ENCODE measurements at places on chromosomes 1 and 21. TPM values are rescaled to one million over a fixed set of nuclear protein-coding genes. Genes with fewer than 3 reads are reported as not detected.
A peak's percentile ranks its signal among the peaks of the same experiment; 100 is the strongest.

DNA sequence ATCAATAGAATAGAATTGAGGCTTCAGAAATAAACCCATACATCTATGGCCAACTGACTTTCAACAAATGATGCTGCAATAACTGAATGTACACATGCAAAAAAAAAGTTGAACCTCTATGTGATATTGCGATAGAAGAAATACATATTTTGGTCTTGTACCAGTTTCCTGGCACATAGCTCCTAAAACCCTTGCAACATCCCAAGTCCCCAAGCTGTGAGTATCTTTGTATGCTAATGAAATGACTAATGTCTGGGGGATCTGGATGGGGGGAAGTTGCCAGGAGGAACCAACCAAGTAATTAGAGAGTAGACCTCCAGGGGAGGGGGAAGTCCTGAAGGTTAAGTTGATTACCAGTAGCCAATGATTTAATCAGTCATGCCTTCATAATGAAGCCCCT, 24.4 kb downstream of the BLZF1 start:
- no peak for DNase-seq

DNA sequence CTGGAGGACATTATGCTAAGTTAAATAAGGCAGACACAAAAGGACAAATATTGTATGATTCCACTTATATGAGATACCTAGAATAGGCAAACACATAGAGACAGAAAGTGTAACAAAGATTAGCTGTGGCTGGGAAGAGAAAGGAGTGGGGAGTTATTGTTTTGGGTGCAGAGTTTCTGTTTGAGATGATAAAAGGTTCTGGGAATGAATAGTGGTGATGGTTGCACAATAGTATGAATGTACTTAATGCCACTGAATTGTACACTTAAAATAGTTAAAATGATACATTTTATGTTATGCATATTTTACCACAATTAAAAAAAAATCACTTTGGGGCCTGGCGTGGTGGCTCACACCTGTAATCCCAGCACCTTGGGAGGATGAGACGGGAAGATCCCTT, 21.2 kb upstream of the ERO1B start:
- DNase-seq = no peak

IFI44 gene
- 51.3 TPM for total RNA-seq

DNA sequence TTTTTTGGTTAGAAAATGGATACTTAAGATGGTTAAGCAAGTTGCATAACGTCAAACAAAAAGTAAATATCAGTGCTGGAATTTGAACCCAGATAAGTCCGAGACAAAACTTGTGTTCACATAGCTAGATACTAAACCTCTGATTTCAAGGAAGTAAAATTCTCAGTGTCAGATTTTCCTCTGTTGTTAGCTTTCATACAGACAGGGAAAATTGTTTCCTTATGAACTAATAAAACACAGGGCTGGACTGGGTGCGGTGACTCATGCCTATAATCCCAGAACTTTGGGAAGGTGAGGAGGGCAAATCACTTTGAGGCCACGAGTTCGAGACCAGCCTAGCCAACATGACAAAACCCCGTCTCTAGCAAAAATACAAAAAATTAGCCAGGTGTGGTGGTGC, 51.3 kb downstream of the PCNX2 start:
- no peak for DNase-seq

NHLH2 gene
- total RNA-seq = 1.3 TPM

GRCh38 chr1:6211731-6212130, 5.8 kb downstream of the RNF207 start:
- no peak for DNase-seq

GRCh38 chr1:224565186-224565585, 50.9 kb upstream of the CNIH3 start:
- DNase-seq = peak; percentile 49

GRCh38 chr1:154129391-154129970, 25.4 kb downstream of the NUP210L start:
- DNase-seq = no peak

DNA sequence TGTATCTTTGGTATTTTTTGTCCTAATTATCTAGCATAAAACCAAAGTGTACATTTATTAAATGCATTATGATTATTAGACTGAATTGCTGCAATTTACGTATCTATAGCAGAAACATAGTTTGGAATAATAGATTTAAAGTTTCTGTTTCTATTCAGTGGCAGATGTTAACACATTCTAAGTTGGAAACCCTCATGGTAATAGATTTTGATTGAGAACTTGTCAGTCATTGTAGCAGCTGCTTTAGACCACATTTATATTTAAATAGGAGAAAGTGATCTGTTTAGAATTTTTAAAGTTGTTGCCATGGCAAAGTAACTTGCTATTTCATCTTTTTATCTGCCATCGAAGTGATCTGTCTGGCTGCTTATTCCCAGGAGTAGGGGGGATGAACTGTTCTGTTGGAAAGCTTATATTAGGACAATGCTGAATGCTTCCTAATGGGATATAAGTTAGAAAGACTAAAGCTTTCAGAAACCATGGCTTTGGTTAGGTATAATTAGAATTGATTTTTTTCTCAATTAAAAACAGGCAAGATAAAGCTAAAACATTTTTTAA, 61.6 kb downstream of the HS2ST1 start:
- DNase-seq = no peak

ITPKB gene
- total RNA-seq = 32.4 TPM

CLDN14 gene
- not detected for total RNA-seq

GRCh38 chr1:53294567-53294966, 33.3 kb downstream of the LRP8 start:
- no peak for DNase-seq

TENT5C gene
- 16.7 TPM for total RNA-seq

- DNase-seq = no peak
These were observed 283.6 kb upstream of the C1orf105 start for GRCh38 chr1:172136925-172137324.

- no peak for DNase-seq
These were observed 95.3 kb downstream of the ABCA4 start for GRCh38 chr1:94025383-94026340.

DNA sequence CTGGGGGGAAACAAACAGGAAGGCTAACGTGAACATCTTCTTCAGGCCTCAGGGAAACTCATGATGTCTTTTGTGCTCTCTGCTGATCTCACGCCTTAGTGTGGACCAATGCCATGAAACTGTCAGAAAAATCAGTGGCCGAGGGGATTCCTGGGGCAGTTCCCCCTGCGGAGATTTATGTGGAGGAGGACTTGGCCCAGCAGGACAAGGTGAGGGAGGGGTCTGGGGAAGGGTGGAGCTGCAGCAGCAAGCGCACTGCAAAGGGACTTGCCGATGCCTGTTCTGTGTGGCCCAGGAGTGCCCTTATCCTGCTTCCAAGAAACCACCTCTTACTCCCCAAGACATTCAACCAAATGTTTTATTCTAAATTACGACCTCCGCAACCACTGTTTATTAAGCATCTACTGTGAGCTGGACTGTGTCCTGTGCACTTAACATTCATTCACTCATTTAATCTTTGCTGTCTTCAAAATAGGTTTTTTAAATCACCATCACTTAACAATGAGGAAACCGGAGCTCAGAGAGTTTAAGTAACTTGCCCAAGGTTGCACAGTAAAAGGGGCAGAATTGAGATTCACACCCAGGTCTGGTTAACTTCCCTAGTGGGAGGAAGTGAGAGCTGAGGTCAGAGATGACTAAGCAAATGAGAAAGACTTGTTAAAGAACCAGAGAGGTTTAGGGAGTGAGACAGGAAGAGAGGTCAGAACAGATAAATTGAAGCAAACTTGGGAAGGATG, 49.7 kb downstream of the FHAD1 start:
- no peak for DNase-seq

- no peak for DNase-seq
These were observed 330.2 kb downstream of the S1PR1 start for GRCh38 chr1:101566883-101567538.

DNA sequence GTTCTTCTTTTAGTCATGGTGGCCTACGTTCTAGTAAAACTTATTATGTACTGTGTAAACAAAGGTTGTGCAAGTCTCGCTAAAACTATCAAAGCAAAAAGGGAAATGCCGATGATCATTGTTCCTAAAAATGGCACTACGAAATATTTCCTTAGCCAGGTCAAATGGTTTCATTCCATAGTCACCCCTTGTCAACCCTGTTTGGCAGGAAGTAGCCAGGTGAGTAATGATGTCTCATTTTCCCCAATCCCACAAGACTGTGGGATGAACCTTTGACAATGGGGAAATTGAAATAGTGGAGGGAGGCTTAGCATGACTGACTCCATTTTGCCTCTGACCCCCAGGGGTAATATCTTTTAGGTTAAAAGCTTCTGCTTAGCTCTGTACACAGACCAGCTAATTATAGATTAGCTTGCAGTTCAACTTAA, 5.6 kb upstream of the REN start:
- no peak for DNase-seq

DNA sequence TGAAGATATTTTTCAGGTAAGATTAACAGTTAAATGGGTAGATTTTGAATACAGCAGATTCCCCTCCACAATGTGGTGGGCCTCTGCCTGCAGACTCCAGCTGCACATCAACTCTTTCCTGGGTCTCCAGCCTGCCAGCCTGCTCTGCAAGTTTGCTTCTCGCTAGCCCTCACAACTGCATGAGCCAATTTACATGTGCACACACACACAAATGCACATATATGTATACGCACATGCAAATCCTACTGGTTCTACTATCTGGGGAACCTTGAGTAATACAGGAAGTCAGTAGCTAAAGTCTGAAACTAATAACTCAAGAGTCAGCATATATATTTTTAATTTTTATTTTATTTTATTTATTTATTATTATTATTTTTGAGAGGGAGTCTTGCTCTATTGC, 34.8 kb upstream of the QSOX1 start:
- DNase-seq = no peak

GRCh38 chr1:89881415-89882058, 60.7 kb downstream of the LRRC8D start:
- DNase-seq = no peak

DNA sequence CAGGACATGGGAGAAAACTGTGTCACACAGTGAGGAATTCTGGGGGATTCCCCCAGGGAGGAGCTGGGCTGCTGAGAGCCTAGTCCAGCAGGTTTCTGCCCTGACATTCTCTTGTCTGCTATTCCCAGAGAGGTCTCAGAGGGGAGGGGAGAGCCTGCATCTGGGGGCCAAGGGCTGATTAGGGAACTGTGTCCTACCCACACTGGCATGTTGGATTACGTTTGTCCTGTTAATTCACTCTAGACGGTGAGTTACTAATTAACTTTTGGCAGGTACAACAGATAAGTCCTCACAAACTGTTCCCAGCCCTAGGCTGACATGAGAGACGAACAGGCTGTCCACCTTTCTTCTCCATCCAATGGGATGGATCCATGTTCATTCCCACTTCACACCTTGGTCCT, 2.6 kb upstream of the SH3BGRL3 start:
- DNase-seq = no peak

- DNase-seq = no peak
These were observed 99.1 kb upstream of the ZNF644 start for GRCh38 chr1:91120936-91121335.

GRCh38 chr1:29521438-29521715, 285.1 kb downstream of the PTPRU start:
- DNase-seq = no peak

DNA sequence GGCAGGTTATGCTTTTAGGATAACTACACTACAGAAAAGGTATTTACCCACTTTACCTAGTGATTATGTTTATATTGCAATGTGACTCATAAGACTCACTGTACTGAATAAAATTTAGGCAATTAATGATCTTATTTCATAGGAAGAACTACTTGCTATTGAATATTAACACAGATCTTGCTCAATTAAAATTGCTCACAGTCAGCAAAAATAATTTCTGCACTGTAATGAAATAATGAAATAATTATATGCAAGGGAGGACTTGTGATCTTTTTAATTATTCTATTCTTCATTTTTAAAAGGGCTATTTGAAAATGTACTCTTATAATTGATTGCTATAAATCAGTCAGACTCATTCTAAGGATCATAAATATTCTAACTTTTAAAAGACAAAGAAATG, 48.0 kb upstream of the FOXD3 start:
- DNase-seq = no peak

GRCh38 chr1:10874351-10874750, 77.9 kb upstream of the CASZ1 start:
- DNase-seq = no peak

DNA sequence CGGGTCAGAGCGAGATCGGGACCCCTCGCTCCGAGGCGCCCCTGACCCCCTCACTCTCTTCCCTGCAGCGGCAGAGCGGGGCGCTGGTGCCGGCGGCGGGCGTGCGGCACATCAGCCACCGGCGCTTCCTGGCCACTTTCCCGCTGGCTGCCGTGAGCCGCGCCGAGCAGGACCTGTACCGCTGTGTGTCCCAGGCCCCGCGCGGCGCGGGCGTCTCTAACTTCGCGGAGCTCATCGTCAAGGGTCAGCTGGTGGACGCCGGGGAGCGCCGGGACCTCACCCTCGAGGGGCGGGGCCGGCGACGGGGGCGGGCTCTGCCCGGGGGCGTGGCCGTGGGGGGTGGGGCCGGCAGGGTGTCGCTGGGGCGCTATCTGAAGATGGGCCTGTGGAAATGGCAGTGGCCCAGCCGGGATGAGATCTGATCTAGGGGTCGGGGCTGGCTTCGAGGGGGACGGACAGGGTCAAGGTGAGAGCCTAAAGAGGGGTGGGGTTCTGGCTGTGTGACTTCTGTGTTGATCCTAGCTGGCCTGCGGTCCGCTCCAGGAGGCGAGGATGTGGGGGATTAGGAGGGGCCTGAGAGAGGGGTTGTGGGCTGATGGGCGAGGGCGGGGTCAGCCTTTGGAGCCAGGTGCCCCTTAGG, 23.6 kb downstream of the PTPRU start:
- DNase-seq = peak; percentile 45

DNA sequence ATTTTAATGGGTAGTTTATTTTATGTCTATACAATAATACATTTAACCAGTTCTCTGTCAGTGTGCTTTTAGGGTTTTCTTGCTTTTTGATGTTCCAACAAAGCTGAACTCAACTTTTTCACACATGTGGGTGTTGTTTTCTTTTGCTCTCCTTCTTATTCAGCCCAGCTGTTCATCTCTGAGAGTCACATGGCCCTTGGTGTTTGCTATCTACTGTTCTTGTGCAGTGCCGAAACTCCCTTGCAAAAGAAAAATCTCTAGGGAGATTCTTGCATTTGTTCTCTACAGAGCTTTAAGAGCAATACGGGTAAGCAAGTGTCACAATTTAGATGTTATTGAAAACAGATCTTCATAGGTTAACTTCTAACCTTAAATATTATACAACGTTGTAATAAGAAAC, 281.1 kb upstream of the CXADR start:
- DNase-seq = no peak

GRCh38 chr1:34975338-34975737, 9.8 kb downstream of the TMEM35B start:
- no peak for DNase-seq

DNA sequence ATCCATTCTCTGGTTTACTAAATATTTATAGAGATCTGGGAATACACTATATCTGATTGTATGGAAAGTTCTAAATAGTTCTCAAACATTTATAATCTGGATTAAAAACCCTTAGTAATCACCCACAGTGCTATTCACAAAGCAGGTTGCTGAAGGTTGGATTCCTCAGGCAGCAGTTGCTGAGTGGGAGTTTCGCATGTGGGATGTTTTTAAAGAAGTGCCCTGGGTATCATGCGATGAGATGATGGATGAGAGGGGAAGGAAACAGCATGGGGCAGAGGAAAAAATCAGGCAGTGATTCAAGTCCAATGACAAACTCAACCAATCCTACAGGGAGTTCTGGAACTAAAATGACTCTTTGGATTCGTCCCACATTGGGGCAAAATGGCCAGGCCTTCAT, 85.3 kb upstream of the GALNT2 start:
- DNase-seq = no peak
